ENCODE measurements at places on chromosomes 2 and 18.

DNA sequence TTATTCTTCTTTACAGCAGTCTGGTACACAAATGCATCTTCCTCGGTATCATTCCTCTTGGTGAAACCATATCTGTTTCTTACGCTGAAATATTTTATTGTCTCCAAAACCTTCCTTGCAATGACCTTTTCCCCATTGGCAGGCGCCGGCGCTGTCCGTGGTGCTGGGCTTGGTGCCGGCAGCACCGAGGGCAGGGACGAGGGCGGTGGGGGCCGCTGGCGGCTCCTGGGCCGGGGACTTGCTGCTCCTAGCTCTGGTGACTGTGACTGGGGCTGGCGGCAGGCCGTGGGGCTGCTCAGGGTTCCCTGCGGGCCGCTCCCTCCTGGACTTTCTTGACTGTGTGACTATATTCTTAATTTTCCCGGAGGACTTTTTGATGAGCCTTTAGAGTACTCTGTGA lies 72.5 kb downstream of the GPR39 start:
- no peak for DNase-seq

GRCh38 chr2:71905205-71905604 lies 242.5 kb downstream of the CYP26B1 start:
- DNase-seq = no peak

DNA sequence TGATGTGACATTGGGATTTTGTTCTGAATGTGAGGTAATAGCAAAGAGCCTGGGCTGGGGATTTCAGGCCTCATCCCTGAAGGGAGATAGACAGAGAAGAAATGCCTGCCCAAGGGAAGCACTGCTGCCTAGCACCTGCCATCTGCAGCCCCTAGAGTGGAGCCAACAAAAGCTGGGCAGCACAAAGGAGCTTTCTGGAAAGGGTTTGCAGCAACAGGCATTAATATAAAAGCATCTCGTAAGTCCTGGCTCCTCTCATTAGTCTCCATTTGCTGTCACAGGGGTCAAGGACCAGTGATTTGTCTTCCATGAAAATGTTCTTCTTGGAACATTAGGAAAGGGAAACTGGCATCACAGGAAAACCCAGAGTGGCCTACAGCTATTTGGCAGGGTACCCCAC lies 157.2 kb upstream of the SLC14A2 start:
- no peak for DNase-seq

GRCh38 chr18:305003-305501 lies 37.2 kb upstream of the THOC1 start:
- no peak for DNase-seq

DNA sequence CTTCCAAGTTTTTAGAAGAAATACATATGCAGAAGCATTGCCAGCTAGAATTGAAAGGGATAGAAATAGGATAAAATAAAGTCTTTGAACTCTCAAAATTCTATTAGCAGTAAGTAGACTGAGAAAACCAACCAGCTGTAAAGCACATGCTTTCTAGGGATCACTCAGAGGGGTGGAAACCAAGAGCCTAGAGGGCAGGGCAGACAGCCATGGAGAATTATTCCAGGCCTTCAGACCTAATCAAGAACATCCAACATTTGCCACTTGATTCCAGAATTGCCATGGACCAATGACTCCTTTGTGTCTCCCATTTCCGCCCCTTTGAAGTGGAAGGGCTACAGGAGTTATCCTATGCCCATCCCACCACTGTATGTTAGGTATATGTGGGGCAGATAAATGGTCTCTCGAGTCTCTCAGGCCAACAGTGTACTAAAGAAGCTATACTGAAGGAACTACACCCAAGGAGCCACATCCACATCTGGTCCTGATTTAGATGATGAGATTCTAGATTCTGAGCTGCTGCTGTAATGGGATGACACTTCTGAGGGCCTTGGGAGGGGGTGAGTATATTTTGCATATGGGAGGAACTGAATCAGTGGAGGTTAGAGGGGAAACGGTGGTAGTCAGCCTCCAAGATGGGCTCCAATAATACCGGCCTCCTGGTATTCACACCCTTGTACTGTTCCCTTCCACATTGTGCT lies 4.0 kb downstream of the FARSB start:
- DNase-seq = no peak

DNA sequence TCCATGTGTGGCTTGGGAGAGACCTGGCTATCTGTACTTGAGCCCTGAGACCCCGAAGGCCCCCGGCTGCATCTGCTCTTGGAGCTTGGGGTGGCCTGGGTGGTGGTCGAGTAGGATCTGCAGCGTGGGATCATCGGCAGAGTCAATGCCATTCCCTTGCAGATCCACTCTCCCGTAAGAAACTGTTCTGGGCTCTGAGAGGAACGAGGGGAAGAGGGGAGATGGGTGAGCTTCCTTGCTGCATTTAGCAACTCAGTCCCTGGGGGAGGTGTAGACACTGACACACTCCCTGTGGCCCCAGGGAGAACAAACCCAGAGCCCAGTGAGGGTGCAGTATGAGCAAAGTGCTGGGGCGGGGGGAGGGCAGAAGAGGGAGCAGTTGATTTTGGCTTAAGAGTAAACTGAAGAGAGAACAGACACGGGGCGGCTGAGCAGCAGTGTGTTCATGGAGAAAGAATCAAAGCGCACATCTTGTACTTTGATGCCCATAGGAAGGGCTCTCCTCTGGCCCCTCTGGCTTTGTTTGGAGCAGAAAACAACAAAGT lies 8.5 kb downstream of the GREB1 start:
- DNase-seq = no peak

DNA sequence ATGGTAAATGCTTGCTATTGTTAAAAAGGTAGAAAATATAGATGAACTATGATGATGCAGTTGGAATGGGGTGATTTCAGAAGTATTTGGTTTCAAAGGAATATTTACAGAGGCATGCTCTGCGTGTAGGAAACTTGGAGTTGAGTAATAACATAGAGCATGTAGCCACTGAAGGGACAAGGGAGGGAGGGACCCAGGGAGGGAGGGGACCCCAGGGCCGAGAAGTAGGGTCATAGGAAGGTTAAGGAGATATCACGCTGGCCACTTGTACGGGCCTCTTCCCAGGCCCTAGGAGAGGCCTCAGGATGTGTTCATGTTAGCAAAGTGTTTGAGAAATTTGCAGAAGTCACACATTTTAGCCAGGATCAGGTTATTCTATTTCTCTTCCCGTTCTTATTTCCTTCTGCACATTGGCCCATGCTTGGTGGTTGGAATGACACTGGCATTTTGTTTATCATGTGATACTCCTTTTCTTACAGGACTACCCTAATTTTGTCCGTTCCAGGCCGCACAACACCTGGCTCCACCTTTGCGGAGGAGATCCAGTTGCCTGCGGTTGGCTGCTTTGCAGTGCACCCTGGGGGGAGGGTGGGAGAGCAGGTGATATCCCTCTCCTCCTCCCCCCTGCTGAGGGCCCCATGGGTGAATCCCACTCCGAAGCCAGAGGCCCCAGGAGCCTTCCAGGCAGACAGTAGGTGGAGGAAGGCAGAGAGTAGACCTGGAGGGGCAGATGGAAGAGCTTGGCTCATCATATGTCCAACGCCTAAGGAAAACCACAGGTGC lies 16.9 kb upstream of the ACKR3 start:
- no peak for DNase-seq

GRCh38 chr2:126889496-126890135 lies 9.1 kb upstream of the TEX51 start:
- no peak for DNase-seq

DNA sequence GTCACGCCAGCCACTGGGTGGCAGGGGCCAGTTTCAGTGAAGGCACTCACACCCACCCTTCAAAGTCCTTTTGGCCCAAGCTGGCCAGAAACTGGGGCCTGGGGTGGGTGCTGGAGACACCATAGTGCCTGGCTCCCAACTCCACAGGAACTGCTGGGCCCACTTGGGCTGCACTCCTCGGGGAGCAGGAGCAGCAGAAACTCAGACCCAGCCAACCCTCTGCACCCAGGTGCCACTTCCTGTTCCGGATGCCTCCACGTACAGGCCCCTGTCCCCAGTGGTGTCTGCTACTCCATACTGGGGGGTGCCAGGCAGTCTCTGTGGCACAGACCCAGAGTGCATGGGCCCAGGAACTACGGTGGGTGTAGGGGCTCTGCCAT lies 42.5 kb upstream of the ZNF519 start:
- DNase-seq = no peak

GRCh38 chr18:76573325-76574025 lies 78.4 kb upstream of the ZNF516 start:
- peak; percentile 3 for DNase-seq

DNA sequence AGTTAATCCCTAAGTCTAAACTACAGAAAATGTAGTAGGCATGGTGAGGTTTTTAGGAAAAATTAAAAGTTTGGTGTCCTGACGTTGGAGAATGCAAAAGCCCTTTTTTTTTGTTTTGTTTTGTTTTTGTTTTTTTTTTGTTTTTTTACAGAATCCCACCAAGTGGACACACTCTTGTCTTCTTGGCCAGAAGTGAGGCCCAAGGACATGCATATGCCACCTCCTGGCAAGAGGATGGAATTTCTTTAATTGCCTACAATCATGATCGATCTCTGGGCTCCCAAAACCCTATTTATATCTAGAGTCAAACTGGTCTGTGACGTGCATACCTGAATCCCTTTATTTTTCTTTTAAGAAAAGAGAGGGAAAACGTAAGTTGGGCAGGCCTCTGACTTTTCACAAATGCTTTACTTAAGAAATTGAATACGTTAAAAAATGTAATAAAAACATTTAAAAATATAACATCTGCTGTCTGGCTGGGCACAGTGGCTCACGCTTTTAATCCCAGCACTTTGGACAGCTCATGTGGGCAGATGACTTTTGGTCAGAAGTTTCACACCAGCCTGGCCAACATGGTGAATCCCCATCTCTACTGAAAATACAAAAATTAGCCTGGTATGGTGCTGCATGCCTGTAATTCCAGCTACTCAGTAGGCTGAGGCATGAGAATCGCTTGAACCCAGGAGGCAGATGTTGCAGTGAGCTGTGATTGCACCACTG lies 502.7 kb downstream of the CBLN2 start:
- no peak for DNase-seq

GRCh38 chr2:9539531-9539930 lies 16.1 kb downstream of the ADAM17 start:
- DNase-seq = no peak

DNA sequence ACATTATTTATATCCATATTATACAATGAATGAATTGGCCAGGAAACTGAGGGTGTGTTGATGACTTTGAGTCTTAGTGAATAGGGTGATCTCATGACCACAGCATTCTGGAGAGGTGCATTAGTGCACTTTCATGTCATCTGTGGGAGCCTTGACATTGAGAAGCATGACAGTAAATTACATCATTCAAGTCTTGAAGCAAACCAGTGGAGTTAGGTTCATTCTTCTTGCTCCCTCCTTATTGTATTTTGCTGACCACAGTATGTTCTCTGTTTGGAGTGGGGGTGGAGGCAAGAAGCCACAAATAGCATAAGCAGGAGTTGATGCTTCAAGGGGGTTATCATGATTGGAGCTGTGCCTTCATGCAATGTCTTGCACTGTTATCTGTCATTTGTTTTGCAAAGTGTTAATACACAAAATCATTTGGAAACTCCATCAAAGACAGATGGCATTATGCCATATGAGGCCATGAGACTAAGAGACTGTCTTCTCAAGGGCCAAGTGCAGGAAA lies 680.2 kb downstream of the NYAP2 start:
- DNase-seq = no peak

GRCh38 chr2:200475795-200476194 lies 34.1 kb downstream of the KCTD18 start:
- DNase-seq = no peak

DNA sequence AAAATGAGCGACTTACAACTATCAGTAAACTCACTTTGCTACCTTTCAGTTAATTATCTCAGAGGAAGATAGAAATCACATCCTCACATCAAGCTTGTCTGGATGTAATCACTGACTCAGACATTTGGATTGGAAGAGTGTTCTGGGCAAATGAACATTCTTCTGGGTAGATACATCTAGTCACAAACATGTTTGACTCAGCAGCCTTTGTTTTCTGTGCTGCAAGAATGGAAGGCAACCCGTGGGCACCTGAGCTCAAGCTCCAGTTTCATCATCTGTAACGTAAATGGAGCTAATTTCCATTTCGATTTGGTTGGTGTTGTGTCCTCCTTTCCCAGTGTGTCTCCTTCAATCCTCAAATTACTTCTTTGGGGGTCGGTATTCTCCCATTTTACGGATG lies 58.5 kb downstream of the ACAA2 start:
- DNase-seq = no peak

DNA sequence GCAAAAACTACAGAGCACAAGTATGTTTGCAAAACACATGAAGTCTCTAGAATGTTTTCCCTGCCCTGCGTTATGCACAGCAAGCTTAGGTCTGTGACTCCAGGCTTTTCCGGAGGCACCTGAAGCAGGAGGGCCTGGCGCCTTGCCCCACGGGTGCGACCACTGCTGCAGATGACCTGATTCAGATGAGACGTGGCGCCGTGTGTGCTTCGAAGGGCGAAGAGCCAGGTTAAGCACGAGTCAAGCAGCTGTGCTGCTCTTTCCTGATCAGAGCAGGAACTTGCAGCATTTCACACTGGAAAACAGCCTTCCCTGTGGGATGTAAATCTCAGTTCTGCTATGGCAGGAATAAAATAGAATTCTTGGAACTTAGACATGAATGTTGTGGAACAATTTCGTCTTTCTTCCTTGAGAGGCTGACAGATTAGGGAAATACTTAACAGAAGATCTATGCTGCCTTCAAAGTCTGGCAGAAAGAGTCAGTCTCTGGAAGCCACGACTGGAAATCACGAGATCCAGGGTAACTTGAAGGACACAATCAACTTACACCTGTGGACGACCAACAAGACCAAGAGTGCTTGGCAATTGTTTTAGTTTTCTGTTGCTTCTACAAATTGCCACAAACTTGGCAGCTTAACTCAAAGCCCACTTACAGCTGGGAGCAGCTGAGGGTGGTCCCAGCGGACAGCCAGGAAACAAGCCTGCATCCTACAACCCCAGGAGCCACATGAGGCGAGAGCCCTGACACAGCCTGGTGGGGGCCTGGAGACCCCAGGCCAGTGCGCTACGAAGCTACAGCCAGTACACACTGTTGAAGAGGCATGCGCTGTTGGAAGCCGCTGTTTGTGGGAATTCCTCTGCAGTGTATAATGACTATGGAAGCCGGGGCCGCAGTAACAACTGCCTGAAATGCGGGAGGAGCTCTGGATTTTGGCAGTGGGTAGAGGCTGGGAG lies 42.9 kb downstream of the EIPR1 start:
- DNase-seq = no peak

DNA sequence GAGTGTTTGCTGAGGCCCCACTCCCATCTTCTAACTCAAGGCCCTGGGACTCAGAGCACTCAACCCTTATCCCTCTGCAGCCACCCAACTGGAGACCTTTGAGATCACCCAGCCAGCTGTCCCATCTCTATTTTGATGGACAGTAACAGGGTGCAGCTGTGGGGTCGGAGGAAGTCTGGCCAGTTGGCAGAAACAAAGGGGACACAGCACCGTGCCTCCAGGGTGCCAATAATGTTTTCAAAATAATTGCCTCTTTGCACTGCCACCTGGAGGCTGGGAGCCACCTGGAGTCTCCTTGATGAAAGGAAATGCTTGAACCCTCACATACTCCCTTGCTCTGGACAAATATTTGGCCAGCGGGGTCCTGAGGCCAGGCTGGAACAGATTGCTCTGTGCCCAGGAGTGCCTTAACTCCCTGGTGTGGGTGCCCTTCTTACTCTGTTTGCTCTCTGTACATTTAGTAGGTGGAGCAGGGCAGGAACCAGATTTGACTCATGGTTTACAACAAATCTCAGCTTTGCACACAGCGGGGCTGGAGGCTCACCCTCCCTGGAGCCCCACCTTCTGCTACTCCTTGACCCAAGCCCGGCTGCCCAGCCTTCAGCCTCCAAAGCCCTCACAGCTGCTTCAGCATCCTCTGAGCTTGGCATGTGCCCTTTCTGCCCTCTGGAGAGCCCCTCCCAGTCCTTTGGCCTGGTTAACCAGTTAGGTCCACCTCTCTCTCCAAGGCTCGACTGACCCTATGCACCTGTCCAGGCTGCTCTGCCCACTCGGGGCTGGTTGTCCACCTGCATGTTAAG lies 17.2 kb downstream of the MAL start:
- no peak for DNase-seq

Measured in CD4-positive, alpha-beta T cell treated with Interleukin-21 for 1 hour (primary cell).